Articular chondrocyte of knee joint (primary cell): ENCODE measurements at places on chromosomes 2 and 18. TPM values are rescaled to one million over a fixed set of nuclear protein-coding genes. Genes with fewer than 3 reads are reported as not detected.

Gene CHRND
- not detected in 2 replicates for total RNA-seq

Gene ASNSD1
- total RNA-seq = 72.4 TPM in 2 replicates

Gene SEH1L
- 40.9 and 48.1 TPM in 2 replicates for total RNA-seq

Gene MAP3K19
- not detected in 2 replicates for total RNA-seq

Gene NFATC1
- 11.2 and 11.5 TPM in 2 replicates for total RNA-seq

Gene WDSUB1
- 8.1 and 10.1 TPM in 2 replicates for total RNA-seq

Gene DYNAP
- total RNA-seq = not detected in 2 replicates

Gene ALPI
- total RNA-seq = not detected in 2 replicates

Gene ACVR1C
- 0.13 and 0.32 TPM in 2 replicates for total RNA-seq

Gene POMC
- total RNA-seq = 0.86 and 1.0 TPM in 2 replicates
